A549 treated with DMSO at 1 μM for 4 hours (cell line): ENCODE measurements at places on chromosomes 1 and 21. TPM values are rescaled to one million over a fixed set of nuclear protein-coding genes. Genes with fewer than 3 reads are reported as not detected.

The ERRFI1 gene
- 47.5 to 60.7 TPM (median 59.6 TPM) in 5 replicates for total RNA-seq

The AGBL4 gene
- total RNA-seq, result not detected in 5 replicates

The TMEM82 gene
- not detected in 5 replicates for total RNA-seq

The RNU1-2 gene
- 7.3 TPM in 1 of 5 replicates, not detected in the others for total RNA-seq

The HJV gene
- total RNA-seq, result not detected in 5 replicates

The OR14K1 gene
- total RNA-seq, result not detected in 5 replicates

The COL24A1 gene
- total RNA-seq, result 0.01 to 0.03 TPM (median 0.03 TPM) in 3 of 5 replicates, not detected in the others

The KCNK1 gene
- total RNA-seq, result 13.2 to 19.6 TPM (median 18.1 TPM) in 5 replicates

The AMY2A gene
- not detected in 5 replicates for total RNA-seq

The MYOC gene
- total RNA-seq, result not detected in 5 replicates

The DMRTA2 gene
- total RNA-seq, result 0.14 to 0.26 TPM (median 0.18 TPM) in 5 replicates

The TFAP2E gene
- 0.35 to 0.77 TPM (median 0.47 TPM) in 5 replicates for total RNA-seq

The HSPA6 gene
- 1.5 to 11.0 TPM (median 3.6 TPM) in 5 replicates for total RNA-seq

The ZNF687 gene
- total RNA-seq, result 14.3 to 17.0 TPM (median 14.8 TPM) in 5 replicates

The GJB3 gene
- total RNA-seq, result 5.4 to 8.1 TPM (median 6.1 TPM) in 5 replicates

The LYPLA2 gene
- total RNA-seq, result 55.6 to 63.0 TPM (median 59.1 TPM) in 5 replicates

The PTPRC gene
- not detected in 5 replicates for total RNA-seq

The NCSTN gene
- 43.5 to 48.5 TPM (median 46.6 TPM) in 5 replicates for total RNA-seq

The IL10 gene
- not detected in 5 replicates for total RNA-seq

The L1TD1 gene
- not detected in 5 replicates for total RNA-seq

The NR0B2 gene
- total RNA-seq, result 0.08 to 0.09 TPM in 2 of 5 replicates, not detected in the others
